Inflammatory macrophage treated with lipopolysaccharide for 1 hour (primary cell): ENCODE measurements at places on chromosomes 12 and 14.

DNA sequence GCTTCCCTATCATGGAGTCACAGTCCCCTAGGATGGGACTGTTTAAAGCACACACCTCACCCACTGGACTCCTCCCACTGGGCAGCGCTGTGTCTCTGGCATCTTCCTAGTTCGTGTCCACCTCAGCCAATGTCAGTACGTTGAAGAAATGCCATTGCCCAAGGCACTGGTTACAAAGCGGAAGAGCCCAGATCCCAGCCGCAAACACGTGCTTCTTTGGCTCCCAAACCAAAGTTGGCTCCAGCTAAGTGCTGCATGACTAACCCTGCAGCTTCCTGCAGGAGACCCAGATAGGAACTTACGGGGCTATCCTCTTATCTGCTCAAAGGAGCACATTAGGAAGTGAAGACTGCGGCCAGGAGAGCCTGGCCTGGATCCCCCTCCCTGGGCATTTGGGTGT lies 9.3 kb downstream of the SYNE3 start:
- DNase-seq = peak; percentile 89

- no peak for DNase-seq
These were observed 289.9 kb upstream of the KITLG start for GRCh38 chr12:88870000-88870737.

- no peak for DNase-seq
These were observed 12.0 kb downstream of the TFCP2 start for GRCh38 chr12:51160814-51161459.

DNA sequence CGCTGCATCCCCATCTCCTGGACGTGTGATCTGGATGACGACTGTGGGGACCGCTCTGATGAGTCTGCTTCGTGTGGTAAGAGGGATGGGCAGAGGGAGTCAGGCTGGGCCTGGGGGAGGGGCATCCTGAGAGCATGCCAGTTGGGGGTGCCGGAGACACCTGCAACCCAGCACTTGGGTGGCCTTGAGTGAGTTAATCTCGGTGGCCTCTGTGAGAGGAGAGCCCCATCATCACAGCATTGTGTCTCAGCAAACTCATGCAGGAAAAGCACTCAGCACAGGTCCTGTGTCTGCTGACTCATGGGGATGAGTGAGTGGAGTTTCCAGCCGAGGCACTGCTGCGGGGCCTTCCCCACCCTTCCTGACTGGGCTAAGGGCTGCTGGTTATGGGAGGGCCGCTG lies 19.6 kb upstream of the LRP1-AS start:
- DNase-seq = peak; percentile 68

DNA sequence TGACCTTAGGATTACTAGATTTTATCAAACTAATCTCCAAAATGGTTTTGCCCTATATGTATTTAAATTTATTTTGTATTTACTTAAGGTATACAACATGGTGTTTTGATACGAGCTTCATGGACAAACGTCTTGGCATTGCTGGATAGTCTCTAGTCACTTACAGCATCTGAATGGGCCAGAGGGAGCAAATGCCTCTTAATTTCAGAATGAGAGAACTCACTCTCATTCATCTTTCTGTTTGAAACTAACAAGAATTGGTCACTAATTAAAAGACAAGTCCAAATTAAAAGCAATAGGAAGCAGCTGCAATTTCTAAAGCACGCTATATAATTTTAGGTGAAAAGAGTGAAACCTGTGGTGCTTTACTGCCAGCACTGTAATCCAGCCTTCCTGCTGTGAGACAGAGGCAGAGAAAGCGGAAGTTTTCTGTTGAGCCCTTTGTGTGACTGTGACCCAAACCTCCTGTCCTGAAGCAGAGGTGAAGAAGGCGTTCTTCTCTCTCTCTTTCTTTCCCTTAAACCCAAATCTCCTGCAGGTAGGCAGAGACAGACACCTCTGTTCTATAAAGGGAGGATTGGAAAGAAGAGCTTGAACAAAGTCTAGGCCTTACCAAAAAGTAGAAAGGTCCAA lies 184.6 kb upstream of the NAV3 start:
- no peak for DNase-seq

GRCh38 chr12:50110127-50110761 lies 1.8 kb upstream of the COX14 start:
- DNase-seq = peak; percentile 88

DNA sequence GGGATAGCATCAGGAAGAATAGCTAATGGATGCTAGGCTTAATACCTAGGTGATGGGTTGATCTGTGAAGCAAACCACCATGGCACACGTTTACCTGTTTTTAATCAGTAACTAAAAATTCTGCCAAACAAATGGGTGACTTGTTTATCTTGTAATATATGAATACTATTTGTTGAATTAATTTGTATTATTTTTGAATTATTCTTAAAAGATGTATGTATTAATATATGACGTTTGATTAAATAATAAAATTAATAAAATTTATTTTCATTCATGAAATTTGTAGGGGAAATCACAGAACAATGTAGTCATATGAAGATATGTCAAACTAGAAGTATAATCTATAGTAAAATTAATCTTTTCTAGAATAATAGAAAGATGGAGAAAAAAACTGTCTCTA lies 32.3 kb upstream of the OR10A7 start:
- no peak for DNase-seq

- DNase-seq = peak; percentile 41
These were observed 29.5 kb upstream of the RPLP0 start for GRCh38 chr12:120230326-120230973.

DNA sequence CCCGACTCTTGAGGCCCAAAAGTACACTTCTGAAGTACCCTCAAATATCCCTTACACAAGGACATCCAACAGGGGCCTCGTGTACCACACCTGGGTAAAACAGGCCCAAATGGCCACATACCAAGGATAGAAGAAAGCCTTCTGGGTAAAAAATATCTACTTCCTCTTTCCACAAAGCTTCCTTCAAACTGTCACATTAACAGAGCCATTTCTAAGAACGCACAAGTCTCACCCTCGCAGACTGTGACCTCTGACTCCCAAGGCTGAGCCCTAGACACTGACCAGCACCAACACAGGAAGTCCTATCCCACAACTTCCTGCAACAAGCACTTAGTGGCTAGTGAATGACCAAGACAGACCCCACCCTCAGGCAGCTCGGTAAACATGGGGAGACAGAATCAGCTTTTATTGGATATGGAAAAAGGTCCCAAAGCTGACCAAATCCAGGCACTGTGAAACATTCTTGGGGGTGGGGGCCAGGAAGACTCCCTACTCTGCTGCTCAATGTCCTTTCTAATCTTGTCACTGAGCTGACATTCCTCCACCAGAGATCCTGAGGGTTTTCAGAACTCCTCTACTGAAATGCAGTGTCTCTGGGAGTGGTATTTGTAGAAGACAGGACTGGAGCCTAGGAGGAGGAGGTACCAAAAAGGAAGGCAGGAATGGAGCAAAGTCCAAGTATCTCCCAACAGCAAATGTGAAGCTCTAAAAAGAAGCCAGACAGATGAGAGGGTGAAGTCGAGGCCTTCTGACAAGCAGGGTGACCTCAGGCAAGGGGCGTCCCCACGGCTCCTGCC lies 15.9 kb downstream of the KCTD10 start:
- DNase-seq = peak; percentile 74
